ENCODE measurements at places on chromosomes 4 and X.

DNA sequence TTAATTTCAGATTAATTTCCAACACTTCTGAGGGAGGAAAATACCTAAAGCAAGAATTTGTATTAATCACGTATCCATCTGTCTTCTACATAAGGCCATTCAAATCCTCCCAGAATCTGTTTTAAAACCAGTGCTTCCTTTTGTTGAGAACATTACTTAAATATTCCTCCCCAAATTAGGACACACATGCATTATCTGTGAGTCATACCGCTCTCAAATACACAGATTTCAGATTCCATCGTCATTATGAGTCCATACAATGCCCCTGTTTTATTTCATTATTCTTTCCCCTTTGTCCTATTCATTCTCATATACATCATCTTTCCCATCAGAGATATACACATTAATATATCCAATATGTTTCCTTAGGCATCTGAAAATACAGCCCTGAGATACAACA lies 57.3 kb upstream of the PRSS12 start:
- no peak for DNase-seq

GRCh38 chr4:140286456-140286855 lies 87.0 kb upstream of the SCOC start:
- DNase-seq = no peak

DNA sequence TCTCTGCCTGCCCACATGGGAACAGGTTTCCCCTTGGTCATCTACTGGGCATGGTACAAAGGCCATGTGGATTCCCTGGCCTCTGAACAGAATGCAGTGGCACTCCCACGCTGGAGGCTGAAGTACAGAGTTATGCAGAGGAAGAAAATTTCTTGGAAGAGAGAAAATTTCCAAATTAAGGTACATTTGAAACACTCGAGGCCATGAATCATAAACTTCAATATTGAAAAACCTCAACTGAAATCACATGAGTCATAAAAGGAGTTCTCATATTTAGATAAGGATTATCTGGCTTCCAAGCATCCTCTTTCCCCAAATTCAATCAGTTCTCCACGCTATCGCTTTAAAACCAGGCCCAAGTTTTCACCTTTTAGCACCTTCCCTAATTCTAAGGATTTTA lies 28.1 kb upstream of the TXK start:
- no peak for DNase-seq

DNA sequence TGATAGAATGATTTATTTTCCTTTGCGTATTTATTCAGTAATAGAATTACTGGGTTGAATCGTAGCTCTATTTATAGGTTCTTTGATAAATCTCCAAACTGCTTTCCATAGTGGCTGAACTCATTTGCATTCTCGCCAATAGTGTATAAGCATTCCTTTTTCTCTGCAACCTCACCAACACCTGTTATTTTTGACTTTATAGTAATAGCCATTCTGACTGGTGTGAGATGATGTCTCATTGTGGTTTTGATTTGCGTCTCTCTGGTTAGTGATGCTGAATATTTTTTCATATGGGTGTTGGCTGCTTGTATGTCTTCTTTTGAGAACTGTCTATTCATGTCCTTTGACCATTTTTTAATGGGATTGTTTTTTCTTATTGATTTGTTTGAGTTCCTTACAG lies 160.7 kb downstream of the MID1IP1 start:
- no peak for DNase-seq

GRCh38 chr4:4486969-4487368 lies 54.9 kb downstream of the STX18 start:
- no peak for DNase-seq

DNA sequence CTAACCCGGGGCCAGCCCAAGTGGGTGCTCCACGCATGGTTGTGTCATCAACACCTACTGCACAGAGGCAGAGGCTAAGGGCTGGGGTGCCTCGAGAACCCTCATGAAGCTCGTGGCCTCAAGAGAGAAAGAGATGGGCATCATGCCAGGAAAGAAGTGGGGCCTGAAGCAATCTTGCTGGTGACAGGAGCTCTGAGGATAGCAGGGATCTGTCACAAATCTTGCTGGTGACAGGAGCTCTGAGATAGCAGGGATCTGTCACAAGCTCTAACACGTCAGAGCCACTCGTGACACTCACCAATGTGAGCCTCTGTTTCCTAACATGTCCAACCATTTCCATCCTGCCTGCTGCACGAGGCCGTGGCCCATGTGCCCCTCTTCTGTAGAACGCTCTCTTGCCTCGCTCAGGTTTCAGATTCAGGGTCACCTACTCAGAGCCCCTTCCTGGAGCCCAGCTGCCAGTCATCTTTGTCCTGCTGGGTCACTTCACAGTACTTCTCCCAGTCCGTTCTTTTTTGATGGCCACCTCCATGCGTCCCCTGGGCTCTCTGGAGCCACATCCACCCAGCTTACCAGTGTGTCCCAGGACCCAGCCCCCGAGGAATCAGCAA lies 21.1 kb downstream of the PNMA6E start:
- DNase-seq = no peak

GRCh38 chrX:22078117-22078516 lies 46.0 kb downstream of the PHEX start:
- DNase-seq = no peak

- no peak for DNase-seq
These were observed 507.0 kb downstream of the PPARGC1A start for GRCh38 chr4:23382879-23383278.

- no peak for DNase-seq
These were observed 222.4 kb downstream of the APBB2 start for GRCh38 chr4:40991908-40992307.

DNA sequence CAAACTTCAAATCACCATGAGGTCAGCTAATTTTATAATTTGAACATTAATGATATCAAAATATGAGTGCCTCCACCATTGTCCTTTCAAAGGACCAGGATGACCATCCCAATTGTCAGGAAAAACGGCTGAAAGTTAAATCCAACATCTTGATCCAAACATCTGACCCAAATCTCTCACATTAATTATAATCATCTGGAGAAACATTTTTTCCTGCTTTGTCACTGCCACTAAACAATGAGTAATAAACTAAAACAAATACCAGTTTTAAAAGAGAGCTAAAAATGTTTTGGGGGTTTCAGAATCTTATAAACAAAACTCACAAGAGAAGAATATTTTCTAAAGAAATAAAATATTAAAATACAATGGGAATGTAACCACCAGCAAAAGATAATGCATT lies 45.7 kb upstream of the NDST4 start:
- DNase-seq = no peak

- DNase-seq = no peak
These were observed 36.0 kb downstream of the RPA4 start for GRCh38 chrX:96919672-96920071.

GRCh38 chr4:55343887-55344286 lies 2.2 kb upstream of the SRD5A3 start:
- DNase-seq = no peak

DNA sequence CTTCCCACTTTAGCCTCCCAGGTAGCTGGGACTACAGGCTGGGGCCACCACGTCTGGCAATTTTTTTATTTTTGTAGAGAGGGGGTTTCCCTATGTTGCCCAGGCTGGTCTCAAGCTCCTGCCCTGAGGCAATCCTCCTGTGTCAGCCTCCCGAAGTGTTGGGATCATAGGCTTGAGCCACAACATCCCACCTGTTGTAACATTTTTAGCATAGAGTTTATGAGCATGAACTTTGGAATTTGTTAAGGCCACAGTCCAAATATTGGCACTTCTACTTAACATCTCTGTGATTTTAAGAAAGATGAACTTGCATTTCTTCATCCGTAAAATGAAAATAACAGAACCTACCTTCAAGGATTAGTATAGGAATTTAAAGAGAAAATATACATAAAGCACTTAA lies 445.6 kb downstream of the IQCM start:
- no peak for DNase-seq

DNA sequence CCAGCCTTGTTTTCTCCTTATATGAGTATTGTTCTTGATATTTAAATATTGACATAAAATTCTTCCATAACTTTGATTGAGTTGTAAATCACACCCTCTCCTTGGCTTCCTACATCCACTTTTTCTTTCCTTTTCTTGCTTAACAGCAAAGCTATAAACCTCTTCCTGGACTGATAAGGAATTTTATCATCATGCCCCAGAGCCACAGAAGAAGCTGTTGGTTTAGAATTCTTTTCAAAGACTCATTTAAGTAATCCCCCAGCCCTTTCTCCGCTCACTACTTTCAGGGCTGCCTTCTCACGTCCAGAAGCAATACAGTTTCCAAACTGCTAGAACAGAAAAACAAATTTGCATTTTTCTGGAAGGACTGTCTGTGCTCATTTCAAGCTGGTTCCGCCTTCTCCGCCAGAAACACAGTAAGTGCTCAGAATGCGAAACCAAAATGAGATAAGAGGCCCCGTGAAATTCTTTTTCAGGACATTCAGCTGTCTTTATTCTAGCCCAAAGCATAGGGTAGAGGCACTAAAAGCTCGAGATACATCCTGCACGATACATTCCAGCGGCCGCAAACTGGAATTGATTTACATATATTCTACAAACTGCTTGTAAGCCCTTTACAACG lies 849 bp downstream of the MID1 start:
- no peak for DNase-seq

DNA sequence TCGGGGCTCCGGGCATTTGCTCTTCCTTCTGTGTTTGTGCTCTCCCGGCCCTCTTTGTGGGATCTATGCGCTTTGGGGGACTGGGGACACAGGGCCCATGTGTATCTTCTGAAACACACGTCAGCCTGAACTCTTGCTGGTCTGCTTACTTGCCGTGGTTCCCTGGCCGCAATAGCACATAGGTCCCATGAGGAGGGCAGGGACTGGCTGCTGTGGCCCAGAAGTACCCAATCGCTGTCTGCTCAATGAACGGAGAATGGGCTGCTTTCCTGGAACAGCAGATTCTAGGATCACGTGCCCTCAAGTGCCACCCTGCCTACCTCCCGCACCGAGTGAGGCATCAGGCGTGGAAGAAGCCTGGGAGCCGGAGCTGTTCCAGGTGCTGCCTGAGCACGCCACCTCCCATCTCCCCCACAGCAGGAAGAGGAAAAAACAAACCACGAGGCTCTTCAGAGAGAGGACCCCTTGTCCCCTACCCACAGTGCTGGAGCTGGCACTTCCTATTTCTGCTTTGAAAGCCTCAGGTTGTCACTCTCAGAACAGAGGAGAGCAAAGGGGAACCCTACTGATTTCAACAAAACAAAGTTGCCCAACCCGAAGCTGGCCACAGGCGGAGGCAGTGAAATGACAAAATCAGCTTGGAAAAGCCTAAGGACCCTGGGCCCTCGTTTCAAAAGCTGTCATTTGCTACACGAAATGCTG lies 3.8 kb downstream of the G6PD start:
- no peak for DNase-seq

DNA sequence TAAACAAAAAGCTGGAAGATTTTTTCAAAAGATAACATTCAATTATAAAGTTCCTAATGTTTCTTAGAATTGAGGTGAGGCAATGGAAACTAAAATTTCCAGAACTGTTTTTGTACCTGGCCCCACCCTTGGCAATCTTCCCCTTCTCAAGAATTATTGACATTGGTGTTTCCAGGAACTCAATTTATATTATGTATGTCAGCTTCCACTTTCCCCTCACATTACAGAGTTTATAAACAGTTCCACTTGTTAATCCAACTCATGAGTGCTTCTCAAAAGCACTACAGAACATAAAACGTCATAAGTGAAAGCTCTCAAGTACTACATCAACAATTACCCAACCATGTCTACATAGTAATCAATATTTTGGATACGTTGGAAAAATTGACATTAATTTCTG lies 107.4 kb downstream of the FAM13A start:
- peak; percentile 90 for DNase-seq

GRCh38 chrX:5278908-5279307 lies 949.8 kb downstream of the NLGN4X start:
- DNase-seq = no peak

DNA sequence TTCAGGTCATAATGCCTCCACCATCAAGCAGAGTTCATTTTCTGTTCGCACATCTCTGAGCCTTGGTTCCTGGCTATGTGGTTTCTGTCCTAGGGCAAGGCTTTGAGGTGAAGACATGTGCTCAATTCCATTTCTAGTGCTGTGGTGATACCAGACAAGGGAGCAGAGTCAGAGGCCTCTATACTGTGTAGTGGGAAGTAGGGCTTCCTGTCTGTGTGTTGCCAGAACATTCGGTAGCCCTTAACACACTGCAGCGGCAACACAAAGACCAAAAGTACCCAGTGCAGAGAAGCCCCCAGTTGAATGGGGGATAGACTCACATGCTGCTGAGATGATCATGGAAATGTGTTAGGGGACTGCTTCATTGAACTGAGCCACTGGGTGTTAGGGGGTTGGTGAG lies 56.4 kb downstream of the STARD8 start:
- DNase-seq = no peak

GRCh38 chr4:17153572-17153971 lies 255.1 kb upstream of the LDB2 start:
- DNase-seq = no peak

GRCh38 chr4:89939546-89939945 lies 44.9 kb downstream of the MMRN1 start:
- DNase-seq = peak; percentile 59

DNA sequence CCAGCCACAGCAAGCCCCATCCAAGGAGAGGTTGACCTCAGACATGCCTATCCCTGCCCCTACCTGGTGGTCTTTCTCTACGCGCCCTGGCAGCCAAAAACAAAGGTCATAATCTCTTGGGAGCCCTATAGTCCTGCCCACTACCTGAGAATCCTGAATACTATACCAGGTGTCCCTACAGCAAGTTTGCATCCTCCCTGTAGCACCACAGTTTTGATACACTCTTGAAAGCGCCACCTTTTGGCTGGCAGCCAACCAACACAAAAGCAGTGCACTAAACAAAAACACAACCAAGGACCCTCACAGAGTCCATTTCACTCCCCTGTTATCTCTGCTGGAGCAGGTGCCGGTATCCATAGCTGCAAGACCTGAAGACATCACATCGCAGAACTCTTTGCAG lies 523.8 kb upstream of the CPEB2 start:
- DNase-seq = no peak

DNA sequence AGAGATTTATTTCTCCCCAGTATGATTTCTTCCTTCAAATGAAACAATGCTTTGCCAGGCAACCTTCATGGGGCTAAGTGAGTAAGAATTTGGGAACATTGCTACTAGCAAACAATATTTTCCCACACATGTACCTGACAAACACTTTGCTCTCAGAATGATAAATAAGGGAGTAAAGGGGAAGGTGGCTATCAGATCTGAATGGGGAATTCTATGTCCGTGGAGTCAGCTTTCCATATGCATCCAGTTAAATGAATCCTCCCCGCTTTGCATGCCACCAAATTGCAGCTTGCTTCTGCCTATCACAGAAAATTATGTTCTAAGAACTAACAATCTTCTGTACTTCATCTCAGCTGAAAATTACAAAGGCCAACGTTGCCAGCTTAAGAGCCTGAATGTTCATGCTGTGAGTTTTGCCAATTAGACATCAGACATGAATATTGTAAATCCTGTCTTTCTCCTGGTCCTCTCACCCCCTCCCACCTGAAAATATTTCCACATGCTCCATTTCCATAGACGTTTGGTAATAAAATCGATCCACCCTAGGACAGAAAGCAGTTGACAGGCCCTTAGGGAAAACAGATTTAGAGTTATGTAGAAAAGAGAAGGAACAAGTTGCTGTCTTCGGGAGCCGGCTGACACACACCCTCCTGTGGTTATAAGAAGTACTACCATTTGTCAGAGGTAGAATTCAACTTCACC lies 6.3 kb downstream of the MEPE start:
- DNase-seq = peak; percentile 57

- DNase-seq = no peak
These were observed 155.8 kb downstream of the SH2D1A start for GRCh38 chrX:124502166-124502565.

- DNase-seq = no peak
These were observed 88.0 kb upstream of the TLR2 start for GRCh38 chr4:153595894-153596601.

Measured in NCI-H510A treated with DMSO at 0.1 percent for 48 hours (cell line).